Ascending aorta (tissue), 2 donors: ENCODE measurements at places on chromosomes 11 and 22. TPM values are rescaled to one million over a fixed set of nuclear protein-coding genes. Genes with fewer than 3 reads are reported as not detected.

- DNase-seq = no peak
Observed at GRCh38 chr11:115716601-115717529, 212.7 kb upstream of the CADM1 start.

DNA sequence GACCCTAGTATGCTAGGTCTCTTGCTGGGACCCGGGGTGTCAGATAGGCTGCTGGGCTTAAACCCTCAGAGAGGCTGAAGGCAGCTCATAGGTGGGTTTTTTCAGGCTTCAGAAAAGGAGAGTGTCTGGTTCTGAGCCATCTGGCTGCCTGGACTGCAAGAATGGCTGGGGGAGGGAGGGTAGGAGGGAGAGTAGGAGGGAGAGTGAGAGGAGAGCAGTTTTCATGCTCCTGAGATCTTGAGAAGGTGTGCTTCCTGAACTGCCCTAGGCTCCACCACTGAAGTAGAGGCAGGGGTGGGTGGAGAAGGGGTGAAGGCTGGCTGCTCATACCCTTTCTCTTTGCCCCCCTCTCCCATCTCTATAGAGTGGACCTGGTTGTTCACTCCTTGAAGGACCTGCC is 4.6 kb downstream of the HMBS start:
- no peak for DNase-seq

Gene LRRN4CL
- 12.1 TPM for total RNA-seq

Gene P2RY2
- 18.3 TPM for total RNA-seq

- DNase-seq = no peak
Observed at GRCh38 chr11:134464981-134465730, 53.1 kb upstream of the B3GAT1 start.
